ENCODE measurements at places on chromosomes 11 and 22.

GRCh38 chr11:20156876-20157613 lies 3.2 kb downstream of the DBX1 start:
- no peak for DNase-seq

DNA sequence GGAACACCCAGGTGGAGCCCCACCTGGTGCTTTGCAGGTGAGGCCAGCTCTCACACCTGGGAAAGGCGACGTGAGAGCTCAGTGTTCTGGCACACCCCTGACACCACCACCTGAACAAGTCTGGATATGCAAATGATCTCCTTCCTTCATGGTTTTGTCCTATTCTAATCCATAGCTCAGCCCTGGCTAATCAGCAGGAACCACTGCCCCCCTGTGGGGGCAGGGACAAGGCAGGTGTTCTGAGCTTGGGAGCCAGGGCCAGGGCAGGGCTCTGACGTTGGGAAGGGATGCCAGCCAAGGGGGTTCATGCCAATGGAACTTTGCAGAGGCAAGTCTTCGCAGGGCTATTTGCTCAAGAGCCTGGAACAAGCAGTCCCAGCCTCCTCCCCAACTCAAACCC lies 144.2 kb downstream of the TRIM29 start:
- no peak for DNase-seq

DNA sequence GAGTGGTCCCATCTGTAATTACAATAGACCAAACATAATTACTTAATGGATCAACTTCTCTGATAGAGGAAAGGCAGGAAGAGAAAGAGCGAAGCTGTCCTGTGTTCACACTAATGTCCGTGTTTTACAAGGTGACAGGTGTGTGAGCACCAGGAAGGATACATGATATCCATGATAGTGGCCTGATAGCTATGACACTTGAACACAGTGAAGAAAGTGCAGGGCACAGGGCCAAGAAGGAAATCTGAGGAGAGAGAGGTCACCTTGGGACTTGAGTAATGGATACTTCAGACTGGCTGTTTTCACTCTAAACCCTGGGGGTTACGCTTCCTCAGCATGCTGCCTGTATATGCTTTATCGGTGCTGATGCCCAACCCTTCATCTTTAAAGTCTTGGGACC lies 29.4 kb downstream of the TUB start:
- no peak for DNase-seq

GRCh38 chr11:121890377-121890776 lies 225.6 kb downstream of the BLID start:
- no peak for DNase-seq

DNA sequence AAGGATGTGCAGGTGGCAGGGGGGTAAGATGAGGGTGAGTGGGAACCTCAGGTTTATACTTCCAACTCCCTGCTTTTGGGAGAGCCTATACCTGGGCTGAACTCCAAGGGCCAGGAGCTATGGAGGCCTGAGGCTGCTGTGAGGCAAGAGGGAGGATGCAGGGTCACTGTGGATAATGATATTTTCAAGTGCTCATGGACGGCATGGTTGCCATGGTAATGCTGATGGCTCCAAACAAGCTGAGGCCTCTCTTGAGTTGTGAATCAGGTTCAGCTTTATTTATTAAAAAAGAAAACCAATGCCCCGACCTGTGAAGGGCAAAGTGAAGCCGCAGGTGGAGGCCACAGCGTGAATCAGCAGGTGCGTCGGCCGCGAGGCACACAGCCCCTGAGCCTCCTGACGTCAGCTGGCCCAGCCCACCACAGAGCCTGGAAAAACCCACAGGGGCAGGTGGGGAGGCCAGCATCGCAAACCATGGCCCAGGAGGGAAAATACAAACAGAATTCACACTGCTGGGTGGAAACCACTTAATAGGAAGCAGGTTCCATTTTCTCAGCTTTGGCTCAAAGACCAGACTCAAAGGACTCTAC lies 17.4 kb upstream of the CREB3L1 start:
- DNase-seq: no peak

DNA sequence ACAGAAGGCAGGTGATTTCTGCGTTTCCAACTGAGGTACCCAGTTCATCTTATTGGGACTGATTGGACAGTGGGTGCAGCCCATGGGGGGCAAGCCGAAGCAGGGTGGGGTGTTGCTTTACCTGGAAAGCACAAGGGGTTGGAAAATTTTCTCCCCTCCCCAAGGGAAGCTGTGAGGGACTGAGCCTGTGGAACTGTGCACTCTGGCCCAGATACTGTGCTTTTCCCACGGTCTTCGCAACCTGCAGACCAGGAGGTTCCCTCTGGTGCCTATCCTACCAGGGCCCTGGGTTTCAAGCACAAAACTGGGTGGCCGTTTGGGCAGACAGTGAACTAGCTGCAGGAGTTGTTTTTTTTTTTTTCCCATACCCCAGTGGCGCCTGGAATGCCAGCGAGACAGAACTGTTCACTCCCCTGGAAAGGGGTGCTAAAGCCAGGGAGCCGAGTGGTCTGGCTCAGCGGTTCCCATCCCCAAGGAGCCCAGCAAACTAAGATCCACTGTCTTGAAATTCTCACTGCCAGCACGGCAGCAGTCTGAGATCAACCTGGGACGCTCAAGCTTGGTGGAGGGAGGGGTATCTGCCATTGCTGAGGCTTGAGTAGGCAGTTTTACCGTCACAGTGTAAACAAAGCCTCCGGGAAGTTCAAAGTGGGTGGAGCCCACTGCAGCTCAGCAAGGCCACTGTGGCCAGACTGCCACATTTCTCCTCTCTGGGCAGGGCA lies 97.2 kb downstream of the JRKL start:
- DNase-seq: no peak

- no peak for DNase-seq
These were observed 3.8 kb downstream of the HEPN1 start for GRCh38 chr11:124922831-124923230.

- no peak for DNase-seq
These were observed 15.4 kb downstream of the FAM181B start for GRCh38 chr11:82718307-82718706.

GRCh38 chr11:44198146-44198724 lies 102.8 kb downstream of the EXT2 start:
- no peak for DNase-seq

GRCh38 chr11:33191467-33191866 lies 30.2 kb upstream of the CSTF3 start:
- no peak for DNase-seq

DNA sequence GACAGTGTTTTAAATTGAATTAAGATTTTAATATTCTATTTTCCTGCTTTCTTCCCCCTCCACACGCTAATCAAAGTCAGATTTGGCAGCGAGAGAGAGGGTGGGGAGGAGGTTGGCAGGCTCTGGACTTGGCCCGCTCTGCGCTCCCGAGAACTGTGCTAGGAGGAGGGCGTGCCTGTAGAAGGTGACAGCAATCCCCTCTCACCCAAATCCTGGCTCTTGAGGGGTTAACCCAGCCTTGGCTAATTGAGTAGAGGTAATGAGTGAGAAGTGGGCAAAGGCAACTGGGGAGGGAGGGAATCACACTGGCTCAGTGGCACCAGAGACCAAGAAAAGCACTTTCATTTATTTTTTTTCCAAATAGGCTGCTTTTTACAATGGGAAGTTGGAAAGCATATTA lies 42.2 kb downstream of the BUD13 start:
- no peak for DNase-seq

DNA sequence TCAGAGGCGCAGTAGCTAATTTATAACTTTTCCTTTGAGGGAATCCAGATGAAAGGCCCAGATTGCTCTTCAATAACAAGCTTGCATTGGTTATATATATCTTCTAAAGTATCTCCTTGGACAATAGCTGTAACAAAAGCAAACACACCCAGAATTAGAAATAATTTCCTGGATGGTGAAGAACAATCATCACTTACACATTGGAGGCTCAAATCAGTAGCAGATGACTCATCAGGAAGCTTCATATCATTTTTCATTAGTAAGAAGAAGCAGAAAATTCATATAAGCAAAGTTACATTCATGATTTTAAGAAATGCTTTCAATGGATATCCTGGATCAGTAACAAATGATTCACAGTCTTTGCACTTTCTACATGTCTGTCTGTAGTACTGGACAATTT lies 173.6 kb upstream of the CCDC90B start:
- DNase-seq: no peak

DNA sequence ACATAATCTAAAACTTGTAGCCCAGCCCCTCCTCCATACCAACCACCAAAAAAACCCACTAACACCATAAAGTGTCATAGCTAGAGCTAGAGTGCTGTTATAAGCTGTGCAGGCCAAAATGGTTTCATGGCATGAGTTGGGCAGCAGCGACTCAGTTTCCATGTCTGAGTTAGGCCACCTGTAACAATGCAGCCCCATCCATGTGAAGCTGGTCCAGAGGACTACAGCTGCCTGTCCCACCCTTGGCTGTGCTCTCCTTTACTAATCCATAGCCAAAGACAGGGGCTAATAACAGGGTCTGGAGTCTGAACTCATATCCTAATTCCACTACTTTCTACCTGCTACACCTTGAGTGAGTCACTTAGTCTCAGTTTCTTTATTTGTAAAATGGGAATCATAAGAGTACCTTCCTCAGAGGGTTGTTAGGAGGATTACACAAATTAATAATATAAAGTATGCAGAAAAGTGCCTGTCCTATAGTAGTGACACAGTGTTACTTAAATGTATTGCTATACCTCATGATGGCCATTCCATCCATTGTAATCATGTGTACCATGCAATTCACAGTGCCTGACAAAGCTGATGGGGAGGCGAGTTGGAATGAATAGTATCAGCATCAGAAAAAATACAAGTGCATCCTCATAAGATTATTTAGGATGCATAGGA lies 20.6 kb downstream of the KCNQ1OT1 start:
- DNase-seq: no peak

- DNase-seq: no peak
These were observed at the start of gene ANO3 for GRCh38 chr11:26331911-26332571. TSS of gene ANO3 (plus strand) at chr11:26332130. CDS start at chr11:26332276, 146 bp downstream.

GRCh38 chr11:131688048-131688693 lies 317.8 kb downstream of the NTM start:
- DNase-seq: no peak

GRCh38 chr11:81852896-81853295 lies 880.8 kb downstream of the FAM181B start:
- no peak for DNase-seq

- no peak for DNase-seq
These were observed 19.9 kb downstream of the TEAD1 start for GRCh38 chr11:12694183-12694531.

DNA sequence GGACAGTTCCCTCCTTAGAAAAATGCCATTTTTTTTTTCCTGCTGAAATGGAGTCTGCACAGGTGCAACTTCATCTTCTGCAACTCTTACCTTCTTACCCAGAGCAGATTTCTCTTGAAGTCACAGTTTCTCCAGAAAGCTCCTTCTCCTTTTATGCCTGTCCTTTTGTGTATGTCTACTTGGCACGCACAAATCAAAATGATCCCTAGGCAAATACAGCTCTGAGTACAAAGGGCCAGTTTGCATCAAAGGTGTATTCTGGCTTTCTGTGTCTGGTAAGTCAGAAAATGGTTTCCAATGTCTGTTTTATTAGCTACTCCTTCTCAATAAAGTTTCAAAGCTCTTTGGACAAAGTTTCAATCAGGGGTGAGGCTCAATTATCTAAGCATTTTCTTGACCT lies 2.5 kb downstream of the CLDN25 start:
- DNase-seq: no peak

- DNase-seq: no peak
These were observed 66.8 kb downstream of the PRR5L start for GRCh38 chr11:36362902-36363301.
